HepG2 (cell line): ENCODE measurements at places on chromosomes 6 and 20. TPM values are rescaled to one million over a fixed set of nuclear protein-coding genes. Genes with fewer than 3 reads are reported as not detected.

The ADAM33 gene
- total RNA-seq: not detected in 2 replicates

The IMPG1 gene
- not detected in 2 replicates for total RNA-seq

The GFOD1 gene
- 6.4 TPM in 2 replicates for total RNA-seq

The LPA gene
- total RNA-seq: not detected in 2 replicates

The SOX12 gene
- total RNA-seq: 12.1 and 18.7 TPM in 2 replicates

The CNKSR3 gene
- 38.3 and 38.6 TPM in 2 replicates for total RNA-seq

The TFAP2B gene
- total RNA-seq: not detected in 2 replicates

The SAMD10 gene
- 5.1 and 6.1 TPM in 2 replicates for total RNA-seq

The RNF182 gene
- not detected in 2 replicates for total RNA-seq

The CAGE1 gene
- 0.15 TPM in 1 of 2 replicates, not detected in the other for total RNA-seq

The PROCR gene
- 0.63 and 1.4 TPM in 2 replicates for total RNA-seq

The TNXB gene
- total RNA-seq: 0.74 and 1.6 TPM in 2 replicates

The SLC17A1 gene
- total RNA-seq: 0.09 TPM in 1 of 2 replicates, not detected in the other

The DEFB132 gene
- not detected in 2 replicates for total RNA-seq

DNA sequence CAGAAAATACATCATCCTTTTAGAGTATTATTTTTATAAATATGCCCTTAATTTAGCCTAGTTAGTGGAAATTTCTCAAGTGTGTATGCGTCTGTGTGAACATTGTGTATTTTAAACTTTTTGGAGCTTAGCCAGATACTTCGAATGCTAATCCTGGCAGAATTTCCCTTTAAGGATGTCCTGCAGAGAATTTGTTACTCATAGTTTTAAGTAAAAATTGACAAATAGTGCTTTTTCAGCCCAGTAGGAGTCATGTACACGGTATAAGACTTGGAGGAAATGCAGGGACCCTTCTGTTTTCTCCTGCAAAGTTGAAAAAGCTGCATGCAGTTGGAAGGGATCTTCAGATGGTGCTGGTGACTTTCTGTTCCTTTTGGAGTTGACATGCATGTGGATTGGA is at the start of gene FHL5:
Gene FHL5 (plus strand): TSS at position 243 of the 400 bp plus-strand sequence. CDS start 40,486 bp downstream, outside the sequence.
- H3K27me3 ChIP-seq: no peaks in the 10 kb centered on the region
- DNase-seq: no peak
- no peak within 1 kb of the TSS; the same call in 1 of the 2 replicates for H3K4me3 ChIP-seq
- H3K27ac ChIP-seq: no peak within 1 kb of the TSS
- 0 out of 2 replicates have a peak, but pooled peaks cover 7% of the 10 kb centered on the region for H3K4me1 ChIP-seq

- peak overlapping the region; percentile 81 for H3K27ac ChIP-seq
- H3K4me3 ChIP-seq: peak overlapping the region; percentile 82
- DNase-seq: peak; percentile 57
- H3K36me3 ChIP-seq: peaks cover 2% of the 10 kb centered on the region; the same call in 1 of the 2 replicates
- H3K27me3 ChIP-seq: no peaks in the 10 kb centered on the region; the same call in 2 of the 3 replicates
- peaks cover 18% of the 10 kb centered on the region for H3K4me1 ChIP-seq
Measured at GRCh38 chr20:52190437-52191131, 995 bp downstream of the ZFP64 start.

DNA sequence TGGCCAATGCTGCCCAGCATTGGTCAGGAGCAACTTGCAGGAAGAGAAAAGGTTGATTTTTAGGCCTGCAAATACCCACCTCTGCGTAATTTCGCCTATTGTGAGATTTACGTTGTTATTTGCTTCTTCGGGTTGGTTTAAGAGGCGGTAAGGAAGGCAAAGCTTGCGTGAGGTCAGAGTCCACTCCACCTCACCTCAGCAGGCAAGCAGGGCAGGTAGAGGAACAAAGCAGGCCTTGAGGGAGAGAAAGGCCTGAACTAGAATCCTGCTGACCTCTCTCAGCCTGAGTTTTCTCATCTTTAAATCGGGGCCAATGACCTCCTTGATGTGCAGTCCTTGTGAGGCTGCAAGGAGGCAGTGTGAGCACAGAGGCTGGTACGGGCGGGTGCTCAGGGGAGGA is 239.1 kb downstream of the CDC5L start:
- DNase-seq: no peak
- H3K27me3 ChIP-seq: no peaks in the 10 kb centered on the region; the same call in 1 of the 2 replicates
- H3K4me1 ChIP-seq: peaks cover 8% of the 10 kb centered on the region
- H3K27ac ChIP-seq: no peak overlapping the region
- no peaks in the 10 kb centered on the region for H3K36me3 ChIP-seq
- no peak overlapping the region for H3K4me3 ChIP-seq

GRCh38 chr6:159108426-159108985 is 60.7 kb upstream of the FNDC1 start:
- H3K27ac ChIP-seq: no peak overlapping the region
- no peaks in the 10 kb centered on the region for H3K36me3 ChIP-seq
- H3K4me1 ChIP-seq: 0 out of 2 replicates have a peak, but pooled peaks cover 9% of the 10 kb centered on the region
- H3K27me3 ChIP-seq: peaks cover 1% of the 10 kb centered on the region; the same call in 1 of the 2 replicates
- no peak for DNase-seq

DNA sequence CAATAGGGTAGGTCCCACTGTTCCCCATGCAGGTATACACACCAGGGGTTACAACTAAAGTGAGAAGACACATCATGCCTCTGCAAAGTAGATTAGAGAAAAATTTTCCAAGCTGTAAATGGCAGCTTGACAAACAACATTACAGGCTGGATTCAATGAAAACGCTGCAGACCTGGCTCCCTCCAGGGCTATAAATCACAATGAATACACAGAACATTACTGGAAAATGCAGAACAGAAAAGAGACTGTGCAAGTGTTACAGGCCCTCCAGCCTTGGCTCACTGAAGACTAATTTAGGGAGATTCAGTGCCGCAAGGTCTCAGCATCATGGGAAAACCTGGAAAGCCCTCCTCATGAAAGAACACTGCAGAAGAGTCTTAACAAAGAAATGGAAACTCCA is 207.8 kb downstream of the KHDC1L start:
- H3K4me1 ChIP-seq: no peaks in the 10 kb centered on the region
- H3K27me3 ChIP-seq: no peaks in the 10 kb centered on the region
- no peak overlapping the region for H3K27ac ChIP-seq

DNA sequence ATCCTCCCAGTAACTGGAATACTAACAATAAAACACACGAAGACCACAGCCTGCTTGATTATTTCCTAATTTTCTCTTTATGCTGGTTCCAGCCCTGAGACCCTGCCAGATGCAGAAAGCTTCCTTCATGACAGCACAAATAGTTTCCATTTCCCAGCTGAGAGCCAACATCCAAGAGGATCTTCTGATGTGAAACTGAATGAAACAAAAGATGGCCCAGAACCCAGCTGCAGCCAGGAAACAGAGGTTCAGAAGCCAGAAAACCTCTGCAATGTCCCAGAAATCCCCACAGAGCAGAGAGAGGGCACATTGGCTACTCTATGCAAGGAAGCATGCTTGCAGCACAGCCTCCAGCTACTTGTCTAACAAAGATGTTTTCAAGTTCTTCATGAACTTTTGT is 61.8 kb upstream of the PLEKHG1 start:
- no peak overlapping the region for H3K27ac ChIP-seq
- no peaks in the 10 kb centered on the region for H3K27me3 ChIP-seq

DNA sequence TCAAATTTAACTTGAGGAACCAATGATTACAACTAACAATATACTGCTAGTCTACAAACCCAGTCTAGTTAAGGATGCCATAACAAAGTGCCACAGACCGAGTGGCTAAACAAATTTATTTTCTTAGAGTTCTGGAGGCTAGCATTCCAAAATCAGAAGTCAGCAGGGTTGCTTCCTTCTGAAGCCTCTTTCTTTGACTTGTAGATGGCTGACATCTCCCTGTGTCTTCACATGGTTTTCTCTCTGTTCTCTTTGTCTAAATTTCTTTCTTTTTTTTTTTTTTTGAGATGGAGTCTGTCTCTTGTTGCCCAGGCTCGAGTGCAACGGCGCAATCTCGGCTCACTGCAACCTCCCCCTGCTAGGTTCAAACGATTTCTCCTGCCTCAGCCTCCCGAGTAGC is 56.1 kb downstream of the NCOA3 start:
- no peak overlapping the region for H3K27ac ChIP-seq
- no peaks in the 10 kb centered on the region; the same call in 2 of the 3 replicates for H3K36me3 ChIP-seq

DNA sequence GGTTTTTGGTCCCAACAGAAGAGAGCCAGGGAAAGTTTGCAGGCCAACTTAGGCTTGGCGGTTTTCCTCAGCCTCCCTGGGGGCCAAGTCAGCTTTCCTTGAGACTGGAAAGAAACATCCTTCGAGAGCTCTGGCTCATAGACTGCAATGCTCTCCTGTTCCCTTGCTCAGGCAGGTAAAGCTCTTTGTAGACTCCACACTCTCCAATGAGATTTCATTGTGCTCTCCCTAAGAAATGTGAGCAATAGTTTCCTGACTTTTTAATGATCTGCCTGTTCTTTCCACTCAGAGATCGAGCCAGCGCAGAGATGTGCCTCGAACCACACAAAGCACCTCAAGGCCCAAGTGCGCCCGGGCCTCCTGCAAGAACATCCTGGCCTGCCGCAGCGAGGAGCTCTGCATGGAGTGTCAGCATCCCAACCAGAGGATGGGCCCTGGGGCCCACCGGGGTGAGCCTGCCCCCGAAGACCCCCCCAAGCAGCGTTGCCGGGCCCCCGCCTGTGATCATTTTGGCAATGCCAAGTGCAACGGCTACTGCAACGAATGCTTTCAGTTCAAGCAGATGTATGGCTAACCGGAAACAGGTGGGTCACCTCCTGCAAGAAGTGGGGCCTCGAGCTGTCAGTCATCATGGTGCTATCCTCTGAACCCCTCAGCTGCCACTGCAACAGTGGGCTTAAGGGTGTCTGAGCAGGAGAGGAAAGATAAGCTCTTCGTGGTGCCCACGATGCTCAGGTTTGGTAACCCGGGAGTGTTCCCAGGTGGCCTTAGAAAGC is 13.9 kb downstream of the TNFAIP3 start:
- no peaks in the 10 kb centered on the region for H3K4me1 ChIP-seq
- DNase-seq: no peak
- H3K36me3 ChIP-seq: peaks cover 44% of the 10 kb centered on the region
- no peak overlapping the region for H3K4me3 ChIP-seq
- H3K27ac ChIP-seq: no peak overlapping the region
- no peaks in the 10 kb centered on the region for H3K27me3 ChIP-seq

DNA sequence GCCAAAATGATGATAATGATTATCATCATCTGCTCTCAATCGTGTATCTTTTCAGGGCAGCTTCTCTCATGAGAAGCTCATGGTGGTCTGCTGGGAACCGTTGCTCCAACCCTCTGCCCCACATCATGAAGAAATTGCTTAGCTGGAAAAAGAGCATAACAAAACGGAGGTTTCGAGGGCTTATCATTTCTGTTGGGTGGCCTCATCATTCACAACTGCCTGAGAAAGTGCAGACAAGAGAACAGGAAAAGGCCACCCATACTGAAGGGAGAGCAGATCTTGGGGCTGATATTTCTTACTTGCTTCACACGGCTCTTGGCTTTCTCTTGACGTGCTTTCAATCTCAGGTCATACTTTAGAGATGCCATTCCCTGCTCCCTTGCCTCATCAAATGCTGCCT is 471.6 kb downstream of the CD83 start:
- H3K27me3 ChIP-seq: no peaks in the 10 kb centered on the region
- no peak overlapping the region for H3K4me3 ChIP-seq
- no peaks in the 10 kb centered on the region for H3K36me3 ChIP-seq
- no peak overlapping the region for H3K27ac ChIP-seq
- DNase-seq: no peak
- no peaks in the 10 kb centered on the region for H3K4me1 ChIP-seq

DNA sequence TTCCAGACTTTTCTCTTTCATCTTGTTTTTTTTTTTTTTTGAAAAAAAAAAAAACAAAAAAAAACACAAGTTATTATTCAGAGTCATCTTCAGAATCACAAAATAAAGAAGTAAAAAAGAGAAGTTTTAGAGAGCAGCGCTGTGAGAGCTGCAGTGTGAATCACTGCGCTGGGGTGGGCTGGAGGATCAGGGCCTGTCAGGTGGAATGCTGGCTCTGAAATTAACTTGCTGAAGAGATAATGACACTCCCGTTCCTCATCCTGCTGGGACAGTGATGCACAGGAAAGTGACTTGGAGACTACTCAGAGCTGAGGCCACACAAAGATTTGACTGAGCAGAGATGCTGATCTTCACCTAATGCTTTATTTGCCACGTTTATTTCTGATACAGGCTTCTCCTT is 42.7 kb upstream of the CLDN20 start:
- no peak for DNase-seq
- H3K36me3 ChIP-seq: no peaks in the 10 kb centered on the region
- peaks cover 17% of the 10 kb centered on the region for H3K4me1 ChIP-seq
- H3K27me3 ChIP-seq: no peaks in the 10 kb centered on the region

DNA sequence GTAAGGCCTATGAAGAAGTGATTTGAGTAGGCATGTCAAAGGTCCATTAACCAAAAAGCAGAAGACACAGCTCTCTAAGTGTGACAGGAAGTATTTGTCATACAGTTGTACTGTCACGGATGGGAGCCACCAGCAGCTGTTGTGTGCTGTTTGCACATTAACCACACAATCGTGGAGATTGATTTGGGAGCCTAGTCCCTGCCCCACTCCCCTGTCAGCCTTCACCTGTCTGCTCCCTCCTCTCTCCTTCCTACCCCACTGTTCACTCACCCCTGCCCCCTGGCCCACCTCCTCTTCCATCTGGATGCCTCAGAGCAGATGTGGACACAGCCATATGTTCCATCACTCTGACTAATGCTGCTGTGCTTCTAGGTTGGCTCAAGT is 124.7 kb upstream of the SPACA1 start:
- no peak overlapping the region for H3K27ac ChIP-seq
- H3K27me3 ChIP-seq: no peaks in the 10 kb centered on the region
- no peak for DNase-seq
- H3K4me3 ChIP-seq: no peak overlapping the region
- no peaks in the 10 kb centered on the region for H3K36me3 ChIP-seq
- no peaks in the 10 kb centered on the region for H3K4me1 ChIP-seq

DNA sequence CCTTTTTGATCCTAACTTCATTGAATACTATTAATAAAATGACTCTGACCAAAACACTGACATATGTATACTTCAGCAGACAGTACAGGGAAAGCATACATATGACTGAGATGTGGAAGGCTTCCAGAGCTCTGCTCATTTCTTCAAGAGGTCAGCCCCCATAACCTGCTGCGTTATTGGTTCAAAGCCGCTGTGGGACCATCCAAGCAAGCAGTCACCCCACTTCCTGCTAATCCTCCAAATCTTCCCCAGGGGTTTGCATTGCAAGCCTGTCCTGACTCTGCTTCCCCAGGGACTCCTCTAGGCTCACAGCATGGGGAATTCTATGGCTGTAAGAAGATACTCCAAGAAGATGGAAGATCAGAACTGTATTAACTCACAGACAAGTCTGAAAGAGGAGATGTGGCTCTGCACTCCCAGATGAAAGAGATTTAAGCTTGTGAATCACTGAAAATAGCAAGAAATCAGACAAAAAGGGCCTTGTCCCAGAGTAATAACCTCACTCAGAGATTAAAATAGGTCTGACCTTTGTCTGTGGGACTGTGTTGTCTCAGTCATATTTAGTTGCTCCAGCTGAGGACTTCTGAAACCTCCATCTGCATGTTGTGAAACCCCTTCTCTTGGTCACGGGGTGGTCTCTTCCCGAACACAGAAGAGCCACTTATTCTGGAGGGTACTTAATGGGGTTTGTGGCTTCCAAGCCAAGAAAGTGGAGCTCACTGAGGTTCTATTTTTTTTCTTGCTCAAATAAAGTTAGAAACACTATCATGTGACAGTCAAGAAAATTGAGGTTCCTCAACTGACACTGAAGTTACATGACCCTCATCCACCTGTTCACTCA is 101.5 kb upstream of the MARCKS start:
- no peak overlapping the region for H3K27ac ChIP-seq
- H3K4me1 ChIP-seq: peaks cover 10% of the 10 kb centered on the region
- H3K27me3 ChIP-seq: no peaks in the 10 kb centered on the region
- no peak for DNase-seq
- no peaks in the 10 kb centered on the region for H3K36me3 ChIP-seq

GRCh38 chr20:21681234-21681921 is 24.1 kb upstream of the PAX1 start:
- H3K27ac ChIP-seq: no peak overlapping the region

- peaks cover 34% of the 10 kb centered on the region for H3K36me3 ChIP-seq
- no peaks in the 10 kb centered on the region for H3K4me1 ChIP-seq
- no peak overlapping the region for H3K4me3 ChIP-seq
- DNase-seq: no peak
Measured at GRCh38 chr20:18307301-18307700, 19.0 kb downstream of the ZNF133 start.
